ENCODE measurements at places on chromosomes 2 and 18.

- DNase-seq = no peak
These were observed 249.3 kb downstream of the CYP26B1 start for GRCh38 chr2:71898375-71898774.

GRCh38 chr18:76602191-76602590 is 107.1 kb upstream of the ZNF516 start:
- no peak for DNase-seq

DNA sequence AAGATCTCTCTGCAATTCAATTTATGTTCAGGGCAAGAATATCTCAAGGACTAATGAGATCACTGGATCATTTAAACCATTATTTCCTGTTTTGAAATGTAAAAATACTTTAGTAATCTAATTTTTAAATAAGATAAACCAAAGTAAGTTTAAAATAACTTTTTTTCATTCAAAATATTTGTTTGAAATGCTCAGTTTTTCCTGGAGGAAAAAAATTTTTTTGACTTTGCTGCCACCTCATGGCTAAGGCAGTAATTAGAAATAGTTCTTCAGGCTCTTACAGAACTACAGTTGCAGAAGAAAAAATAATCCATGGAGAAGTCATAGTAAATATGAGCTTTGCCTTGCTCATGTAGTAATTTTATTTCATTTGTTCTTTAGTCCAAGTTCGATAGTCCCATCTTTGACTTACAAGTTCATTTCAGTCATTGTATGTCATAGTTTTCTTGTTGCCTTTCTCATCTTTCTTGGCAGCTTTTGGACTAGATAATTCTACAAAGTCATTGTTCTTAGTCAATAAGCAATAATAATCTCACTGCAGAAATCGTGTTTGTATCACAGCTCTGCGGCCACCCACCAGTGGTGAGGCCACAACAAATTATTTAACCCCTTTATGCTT is 127.4 kb downstream of the DPP4 start:
- DNase-seq = peak; percentile 44

DNA sequence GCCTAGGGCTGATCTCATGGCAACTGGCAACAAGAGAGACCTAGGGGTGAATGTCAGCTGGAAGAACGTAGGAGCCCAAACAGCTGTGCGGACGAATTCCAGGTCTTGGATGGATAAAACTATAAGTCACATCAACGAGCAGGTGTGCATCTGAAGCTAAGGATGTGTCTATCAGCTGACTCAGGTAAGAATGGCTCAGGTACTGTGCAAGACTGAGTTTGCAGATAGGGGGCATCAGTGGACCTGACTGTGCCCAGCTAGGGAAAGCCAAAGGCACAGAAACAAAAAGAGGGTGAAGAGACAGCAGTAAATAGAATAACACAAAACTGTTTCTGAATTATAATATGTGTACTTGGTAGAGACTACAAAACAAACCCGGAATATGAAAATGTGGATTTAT is 357.3 kb downstream of the ZEB2 start:
- peak; percentile 58 for DNase-seq

DNA sequence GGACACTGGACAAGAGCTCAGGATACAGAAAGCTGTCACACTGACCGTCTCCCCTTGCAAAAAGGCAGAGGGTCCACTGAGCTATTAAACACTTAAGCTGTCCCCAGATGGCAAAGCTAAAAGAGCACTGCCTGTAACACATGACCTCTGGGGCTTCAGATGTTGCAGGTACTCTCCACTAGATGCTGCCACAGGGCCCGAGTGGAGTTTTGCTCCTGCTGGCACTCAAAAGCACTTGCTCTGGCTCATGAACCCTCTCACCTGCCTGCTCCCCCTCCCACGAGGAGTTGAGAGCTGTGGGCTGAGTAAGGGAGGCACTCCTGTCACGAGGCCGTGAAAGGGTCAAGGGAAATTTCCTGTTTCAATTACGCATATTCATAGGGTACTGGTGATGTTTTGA is 227.9 kb downstream of the PRKCE start:
- DNase-seq = no peak

- peak; percentile 29 for DNase-seq
These were observed 3.3 kb upstream of the SRSF7 start for GRCh38 chr2:38754506-38754905.

GRCh38 chr18:50131591-50131990 is 63.4 kb downstream of the MYO5B start:
- DNase-seq = no peak
